ENCODE measurements at places on chromosomes 2 and 18.

DNA sequence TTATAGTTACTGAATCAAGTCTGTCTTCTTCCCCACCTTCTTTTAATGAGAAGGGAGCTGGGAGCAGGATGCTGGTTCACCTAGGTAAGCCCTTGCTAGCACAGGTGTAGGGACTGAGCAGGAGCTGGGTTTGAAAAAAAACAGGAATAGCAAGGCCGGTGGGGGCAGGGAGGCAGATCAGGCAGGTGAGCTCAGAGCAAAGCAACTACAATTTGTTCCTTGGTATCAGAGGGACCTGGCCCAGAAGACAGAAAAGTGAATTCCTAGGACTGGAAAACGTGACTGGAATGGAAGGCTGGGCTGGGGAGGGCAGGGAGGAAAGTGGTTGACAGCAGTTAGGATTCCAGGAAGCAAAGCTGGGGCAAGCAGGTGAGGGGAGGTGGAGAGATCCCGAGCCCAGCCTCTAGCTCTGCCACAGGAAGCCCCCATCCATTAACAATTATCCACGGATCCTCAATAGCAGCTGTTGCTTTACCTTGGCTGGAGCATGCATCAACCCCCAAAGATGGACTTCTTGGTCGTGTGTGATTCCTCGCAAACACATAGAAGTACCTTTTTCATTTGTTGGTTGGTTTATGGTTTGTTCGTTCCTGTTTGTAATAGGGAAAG lies 118.4 kb downstream of the LNPK start:
- no peak for DNase-seq

DNA sequence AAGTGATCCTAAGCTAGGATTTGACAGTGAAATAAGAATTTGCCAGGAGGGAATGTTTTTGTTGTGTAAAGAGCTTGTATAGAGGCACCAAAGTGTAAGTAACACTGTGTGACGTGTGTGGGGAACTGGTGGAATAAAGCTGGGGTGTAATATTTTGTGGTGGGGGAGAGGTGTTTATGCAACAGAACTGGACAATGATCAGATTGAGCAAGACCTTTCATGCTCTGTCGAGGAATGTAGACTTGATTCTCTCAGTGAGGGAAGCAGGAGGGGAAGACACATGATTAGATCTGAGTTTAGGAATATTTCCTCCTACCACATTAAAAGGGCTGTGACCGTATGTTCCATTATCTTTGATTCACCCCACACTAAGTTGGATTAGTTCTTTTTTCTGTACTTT lies 43.6 kb downstream of the EFEMP1 start:
- peak; percentile 63 for DNase-seq

GRCh38 chr18:42100248-42100647 lies 145.2 kb downstream of the PIK3C3 start:
- DNase-seq, result no peak

GRCh38 chr18:36064027-36064808 lies 3.1 kb downstream of the RPRD1A start:
- DNase-seq, result no peak

GRCh38 chr2:111042261-111042660 lies 78.5 kb upstream of the BCL2L11 start:
- DNase-seq, result no peak

GRCh38 chr2:178275600-178275999 lies 81.3 kb downstream of the OSBPL6 start:
- no peak for DNase-seq

Measured in fibroblast of gingiva (primary cell).